ENCODE measurements at places on chromosomes 11 and 22.

DNA sequence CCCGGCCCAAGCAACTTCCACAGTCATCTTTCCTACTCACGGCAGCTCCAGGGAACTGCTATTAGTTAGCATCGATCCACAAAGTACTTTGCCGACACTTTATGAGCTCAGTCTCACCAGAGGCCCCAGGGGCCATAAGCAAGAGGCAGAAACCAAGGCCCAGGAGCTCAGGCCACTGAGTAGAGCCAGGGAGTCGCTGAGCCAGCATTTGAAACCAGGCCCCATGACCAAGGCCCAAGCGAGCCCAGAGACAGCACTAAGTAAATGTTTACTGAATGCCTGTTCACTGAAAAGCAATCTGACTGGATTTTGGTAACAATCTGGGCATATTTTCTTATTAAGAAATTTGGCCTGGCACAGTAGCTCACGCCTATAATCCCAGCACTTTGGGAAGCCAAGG is 43.3 kb downstream of the ARRB1 start:
- no peak for DNase-seq

GRCh38 chr11:58801974-58802545 is 42.4 kb downstream of the GLYATL2 start:
- no peak for DNase-seq

- peak; percentile 37 for DNase-seq
Observed at GRCh38 chr11:65180877-65181568, 705 bp upstream of the CAPN1 start.

DNA sequence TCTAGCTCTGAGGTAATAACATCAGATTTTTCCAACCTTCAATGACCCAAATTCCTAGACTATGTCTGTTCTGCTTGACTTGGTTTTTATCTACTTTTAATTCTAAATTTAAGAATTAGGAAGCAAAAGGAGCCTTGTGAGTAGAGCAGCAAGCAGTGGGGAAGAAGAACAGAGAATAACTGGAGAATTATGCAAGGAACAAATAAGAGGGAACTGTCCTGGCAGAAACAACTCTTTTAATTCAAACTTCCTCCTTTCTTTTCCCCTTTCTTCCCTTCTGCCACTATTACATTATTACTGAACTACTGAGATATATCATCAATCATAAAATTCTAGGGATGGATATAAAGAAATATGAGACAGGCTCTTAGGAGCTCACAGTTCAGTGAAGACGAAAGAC is 276.1 kb downstream of the SBF2 start:
- DNase-seq, result no peak

GRCh38 chr11:38304926-38305325 is 1706.9 kb upstream of the RAG2 start:
- DNase-seq, result no peak

DNA sequence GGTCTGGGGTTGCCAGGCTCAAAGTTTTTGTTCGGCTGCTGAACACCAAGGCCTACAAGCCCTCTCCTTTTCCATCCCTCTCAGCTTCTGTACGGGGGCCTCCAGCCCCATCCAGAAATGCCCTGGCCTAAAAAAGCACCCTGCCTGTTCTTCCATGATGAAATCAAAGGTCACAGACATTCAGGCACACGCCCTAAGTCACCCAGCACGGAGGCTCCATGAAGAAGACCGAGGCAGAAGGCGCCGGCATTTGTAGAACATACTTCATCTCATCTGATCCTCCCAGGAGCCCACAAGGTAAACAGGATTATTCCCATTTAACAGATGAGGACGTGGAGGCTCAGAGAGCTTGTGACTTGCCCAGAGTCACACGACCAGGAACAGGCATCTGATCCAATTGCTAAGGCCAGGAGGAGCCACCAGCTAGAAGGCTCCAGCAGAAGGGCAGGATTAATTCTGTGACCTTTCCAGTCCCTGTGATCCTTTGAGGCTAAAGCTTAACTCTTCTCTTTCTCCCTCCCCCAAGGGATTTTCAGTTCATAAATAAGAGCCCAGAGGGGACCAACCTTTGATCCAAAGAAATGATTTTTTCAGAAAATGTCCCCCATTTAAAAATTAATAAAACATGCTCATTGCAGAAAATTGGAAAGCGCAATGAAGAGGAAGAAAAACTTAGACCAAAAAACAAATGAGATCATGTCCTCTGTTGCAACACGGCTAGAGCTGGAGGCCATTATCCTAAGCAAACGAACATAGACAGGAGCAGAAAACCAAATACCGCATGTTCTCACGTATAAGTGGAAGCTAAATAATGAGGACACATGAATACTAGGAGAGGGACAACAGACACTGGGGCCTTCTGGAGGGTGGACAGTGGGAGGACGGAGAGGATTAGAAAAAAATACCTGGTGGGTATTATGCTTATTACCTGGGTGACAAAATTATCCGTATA is 38.7 kb downstream of the CYTH4 start:
- DNase-seq, result peak; percentile 27

GRCh38 chr22:31818481-31819392 is 64.9 kb downstream of the DEPDC5 start:
- peak; percentile 66 for DNase-seq

DNA sequence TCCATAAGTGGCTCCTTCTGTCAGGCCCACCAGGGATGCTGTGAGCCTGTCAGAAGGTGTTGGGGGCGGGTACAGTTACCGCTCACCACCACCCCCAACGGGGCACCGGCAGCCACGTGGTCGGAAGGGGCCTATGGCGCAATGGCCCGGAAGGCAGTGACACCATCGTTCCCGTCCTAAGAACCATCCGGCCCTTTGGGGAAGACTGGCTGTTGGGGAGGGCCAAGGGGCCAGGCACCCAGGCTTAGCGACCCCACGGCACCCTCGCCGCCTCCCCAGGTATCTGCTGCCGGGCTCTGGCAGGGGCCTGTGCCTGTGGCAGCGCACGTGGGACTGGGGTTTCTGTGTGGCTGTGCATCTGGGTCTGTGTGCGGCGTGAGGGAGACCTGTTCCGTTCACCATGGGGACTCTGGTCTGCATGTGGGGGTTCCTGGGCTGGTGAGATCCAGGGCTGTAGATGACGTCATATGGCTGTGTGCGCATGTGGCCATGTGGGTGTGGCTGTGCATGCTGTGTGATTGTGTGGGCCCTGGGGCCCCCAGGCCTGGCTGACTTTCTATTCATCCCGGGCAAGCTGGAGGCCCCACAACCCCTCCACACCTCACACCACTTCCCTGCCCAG is 717 bp downstream of the OSM start:
- DNase-seq, result no peak

DNA sequence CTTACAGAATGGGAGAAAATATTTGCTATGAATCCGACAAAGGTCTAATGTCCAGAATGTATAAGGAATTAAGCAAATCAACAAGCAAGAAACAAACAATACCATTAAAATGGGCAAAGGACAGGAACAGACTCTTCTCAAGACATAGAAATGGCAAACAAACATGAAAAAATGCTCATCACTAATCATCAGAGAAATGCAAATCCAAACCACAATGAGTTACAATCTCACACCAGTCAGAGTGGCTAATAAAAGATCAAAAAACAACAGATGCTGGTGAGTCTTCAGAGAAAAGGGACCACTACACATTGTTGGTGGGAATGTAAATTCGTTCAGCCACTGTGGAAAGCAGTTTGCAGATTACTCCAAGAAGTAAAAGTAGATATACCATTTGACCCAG is 382.0 kb upstream of the ANO3 start:
- DNase-seq, result no peak

DNA sequence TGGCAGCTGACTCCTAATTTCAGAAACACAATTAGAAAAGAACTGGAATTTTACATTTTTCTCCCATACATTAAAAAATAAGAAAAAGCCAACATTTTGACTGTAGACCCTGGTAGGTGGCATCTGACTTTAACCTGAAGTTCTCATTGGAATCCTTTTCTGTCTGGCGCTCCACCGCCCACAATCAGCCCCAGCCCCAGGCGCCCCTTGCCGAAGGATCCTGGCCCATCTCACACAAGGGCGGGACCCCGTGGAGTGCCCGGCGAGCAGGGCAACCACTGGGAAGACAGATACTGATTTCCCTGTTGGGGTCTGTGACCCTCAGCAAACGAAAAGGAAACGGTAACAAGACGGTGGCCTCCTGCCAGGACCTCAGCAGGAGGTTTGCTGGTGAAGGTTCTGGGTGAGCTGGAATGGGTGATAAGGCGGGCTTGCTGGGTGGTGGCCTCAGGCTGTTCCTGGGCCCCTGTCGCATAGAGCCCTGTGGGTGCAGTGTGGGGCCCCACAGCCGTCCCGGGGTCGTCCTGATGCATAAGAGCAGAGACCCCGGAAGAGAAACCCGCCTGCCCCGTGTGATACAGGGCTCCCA is 15.7 kb downstream of the TSPO start:
- no peak for DNase-seq

GRCh38 chr22:20276468-20276867 is 8.3 kb upstream of the RTN4R start:
- no peak for DNase-seq

- no peak for DNase-seq
Observed at GRCh38 chr22:40105755-40106154, 72.0 kb upstream of the TNRC6B start.

GRCh38 chr11:79208126-79208525 is 232.7 kb downstream of the TENM4 start:
- DNase-seq, result no peak

DNA sequence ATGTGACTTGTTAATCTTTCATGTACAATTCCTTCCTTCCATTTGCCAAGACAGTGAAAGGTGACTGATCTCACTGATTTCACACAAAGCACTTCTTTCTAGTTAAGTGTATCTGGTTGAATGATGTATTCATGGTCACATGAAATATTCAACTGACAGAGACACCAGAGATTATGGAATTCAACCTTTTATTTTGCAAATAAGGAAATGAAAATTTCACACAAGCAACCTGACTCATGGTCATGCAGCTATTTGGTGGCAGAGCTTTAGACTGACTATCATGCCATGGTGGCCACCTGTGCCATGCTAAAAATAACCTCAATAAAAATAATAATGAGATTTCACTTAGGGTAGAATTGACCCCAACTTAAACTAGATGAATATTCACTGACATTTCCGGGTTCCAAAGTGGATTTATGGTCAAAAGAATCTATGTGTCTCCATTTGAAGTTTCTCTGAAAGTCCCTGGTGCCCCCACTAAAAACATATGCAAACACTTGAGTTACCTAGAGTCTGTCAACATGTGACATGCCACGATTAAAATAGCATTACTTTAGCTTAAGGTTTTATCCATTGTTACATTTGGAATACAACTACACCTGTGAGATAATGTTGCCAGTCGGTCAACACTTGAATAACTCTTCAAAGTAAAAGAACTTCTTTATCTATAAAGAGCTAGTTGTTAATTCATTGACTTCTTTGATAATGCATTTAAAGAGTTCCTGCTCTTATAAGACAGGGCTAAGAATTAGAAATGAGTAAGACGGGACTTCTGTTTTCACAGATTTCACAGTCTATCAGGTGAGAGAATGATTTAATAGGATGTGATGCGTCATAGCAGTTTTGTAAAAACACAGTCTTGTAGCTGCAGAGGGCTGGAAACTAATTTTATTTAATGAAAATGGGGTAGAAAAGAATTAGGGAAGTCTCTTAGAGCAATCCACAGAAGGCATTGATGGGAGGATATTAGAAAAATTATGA is 94.6 kb upstream of the OR9G4 start:
- DNase-seq, result peak; percentile 80

GRCh38 chr11:26493616-26494015 is 78.4 kb downstream of the MUC15 start:
- DNase-seq, result no peak

GRCh38 chr11:112670806-112671570 is 290.2 kb upstream of the NCAM1 start:
- no peak for DNase-seq

DNA sequence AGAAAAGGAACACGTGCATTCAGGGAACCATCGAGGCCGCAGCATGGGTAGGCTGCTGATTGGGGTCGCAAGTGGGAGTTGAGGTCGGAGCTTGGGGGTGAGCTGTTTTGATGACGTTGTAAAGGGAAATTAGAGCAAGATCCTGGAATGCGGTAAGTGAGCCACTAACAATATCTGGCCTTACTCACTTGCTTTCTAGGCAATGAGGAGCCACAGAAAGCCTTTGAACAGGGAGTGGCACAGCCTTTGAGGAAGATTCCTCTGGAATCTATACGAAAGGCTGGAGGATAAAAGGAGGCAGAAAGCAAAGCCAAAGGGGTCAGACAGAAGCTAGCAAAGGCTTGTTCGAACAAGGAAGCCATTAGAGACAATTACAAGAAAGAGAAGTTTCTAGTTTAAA is 197.5 kb downstream of the LARGE1 start:
- DNase-seq, result no peak

DNA sequence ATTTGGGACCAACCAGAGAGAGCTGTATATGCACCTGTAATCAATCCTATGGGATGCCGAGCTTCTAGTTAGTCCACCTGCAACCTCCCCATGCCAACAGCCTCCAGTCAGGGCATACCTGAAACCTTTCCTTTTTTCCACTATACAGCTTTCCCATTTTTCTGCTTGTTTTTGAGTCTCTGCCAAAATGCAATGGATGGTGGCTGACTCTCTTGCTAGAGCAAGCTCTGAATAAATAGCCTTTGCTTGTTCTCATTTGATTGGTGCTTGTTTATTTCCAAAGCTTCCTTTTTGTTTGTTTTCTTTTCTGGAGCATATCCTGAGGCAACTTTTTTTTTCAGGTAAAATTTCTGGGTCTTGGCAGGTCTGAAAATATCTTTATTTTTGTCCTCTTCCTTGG is 58.0 kb upstream of the PLET1 start:
- DNase-seq, result no peak

Data from SK-MEL-5 (cell line).